Stimulated activated CD8-positive, alpha-beta memory T cell treated with anti-CD3 and anti-CD28 coated beads, Interleukin-4, amount 100 ng/mL, for 1 hour (primary cell): ENCODE measurements at places on chromosomes 3 and 15.

DNA sequence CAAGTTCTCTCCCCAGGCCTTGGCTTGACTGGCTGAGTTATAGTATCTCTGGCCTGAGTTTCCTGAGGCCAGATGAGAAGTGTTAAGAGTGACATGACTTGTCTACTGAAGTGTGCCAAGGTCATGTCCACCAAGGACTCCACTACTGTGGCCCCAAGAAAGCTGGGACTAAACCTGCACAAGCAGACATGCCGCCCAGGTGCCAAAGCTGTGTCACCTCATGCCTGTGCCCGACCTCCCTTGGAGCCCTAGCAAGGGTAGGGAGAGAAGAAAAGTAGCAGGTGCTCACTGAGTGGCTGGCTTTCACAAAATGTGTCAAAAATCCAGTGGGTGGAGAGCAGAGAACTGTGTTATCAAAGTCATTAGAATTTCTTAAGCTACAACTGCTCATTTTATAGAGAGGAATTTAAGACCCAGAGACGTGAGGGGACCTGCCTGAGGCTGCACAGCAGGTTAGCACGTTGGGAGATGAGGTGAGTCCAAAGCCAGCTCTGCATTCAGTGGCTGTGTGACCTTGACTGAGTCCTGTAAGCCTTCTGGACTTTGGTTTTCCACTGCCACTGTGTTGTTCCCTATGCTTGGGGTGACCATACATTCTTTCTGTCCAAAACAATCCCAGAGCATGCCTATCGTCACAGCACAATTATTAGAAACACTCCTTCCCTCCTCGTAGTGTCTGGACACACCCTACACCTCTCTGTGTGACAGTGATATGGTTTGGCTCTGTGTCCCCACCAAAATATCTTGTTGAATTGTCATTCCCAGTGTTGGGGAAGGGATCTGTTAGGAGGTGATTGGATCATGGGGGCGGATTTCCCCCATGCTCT is 5.0 kb upstream of the LYSMD4 start:
- no peak for DNase-seq

DNA sequence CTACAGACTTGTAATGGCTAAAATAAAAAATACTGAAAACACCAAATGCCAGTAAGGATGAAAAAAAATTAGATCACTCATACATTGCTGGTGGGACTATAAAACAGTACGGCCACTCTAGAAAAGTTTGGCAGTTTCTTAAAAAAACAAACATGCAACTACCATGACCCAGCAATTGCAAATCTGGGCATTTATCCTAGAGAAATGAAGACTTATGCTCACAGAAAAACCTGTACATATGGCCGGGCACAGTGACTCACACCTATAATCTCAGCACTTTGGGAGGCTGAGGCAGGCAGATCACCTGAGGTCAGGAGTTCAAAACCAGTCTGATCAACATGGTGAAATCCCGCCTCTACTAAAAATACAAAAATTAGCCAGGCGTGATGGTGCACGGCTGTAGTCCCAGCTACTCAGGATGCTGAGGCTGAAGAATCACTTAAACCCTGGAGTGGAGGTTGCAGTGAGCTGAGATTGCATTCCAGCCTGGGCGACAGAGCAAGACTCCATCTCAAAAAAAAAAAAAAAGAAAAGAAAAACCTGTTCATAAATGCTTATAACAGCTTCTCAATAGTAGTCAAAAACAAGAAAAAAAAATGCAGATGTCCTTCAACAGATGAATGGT is 5.6 kb downstream of the TP53BP1 start:
- DNase-seq: no peak

GRCh38 chr3:61358364-61358763 is 107.1 kb upstream of the FHIT start:
- DNase-seq: no peak

- no peak for DNase-seq
Observed at GRCh38 chr3:150251187-150252062, 156.7 kb upstream of the TSC22D2 start.

DNA sequence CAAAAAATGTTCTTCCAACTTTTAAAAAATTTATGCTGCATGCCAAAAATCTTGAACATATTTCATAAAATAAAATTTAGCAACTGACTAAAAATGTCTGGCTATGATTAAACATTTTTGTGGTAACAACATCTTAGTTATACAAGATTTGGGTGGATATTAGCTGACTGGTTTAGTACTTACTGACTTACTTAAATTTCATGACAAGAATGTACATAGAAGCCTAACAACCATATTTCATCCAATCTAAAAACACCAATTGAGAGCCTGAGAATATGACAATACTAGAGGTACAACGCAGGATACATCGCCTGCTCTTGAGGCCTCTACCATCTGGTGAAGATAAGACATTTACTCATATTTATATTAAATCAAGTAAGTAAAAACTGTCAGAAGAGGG is 34.6 kb downstream of the GNB4 start:
- DNase-seq: no peak

- DNase-seq: no peak
Observed at GRCh38 chr15:61660579-61660978, 399.7 kb downstream of the VPS13C start.
